ENCODE measurements at places on chromosomes 4 and X.

DNA sequence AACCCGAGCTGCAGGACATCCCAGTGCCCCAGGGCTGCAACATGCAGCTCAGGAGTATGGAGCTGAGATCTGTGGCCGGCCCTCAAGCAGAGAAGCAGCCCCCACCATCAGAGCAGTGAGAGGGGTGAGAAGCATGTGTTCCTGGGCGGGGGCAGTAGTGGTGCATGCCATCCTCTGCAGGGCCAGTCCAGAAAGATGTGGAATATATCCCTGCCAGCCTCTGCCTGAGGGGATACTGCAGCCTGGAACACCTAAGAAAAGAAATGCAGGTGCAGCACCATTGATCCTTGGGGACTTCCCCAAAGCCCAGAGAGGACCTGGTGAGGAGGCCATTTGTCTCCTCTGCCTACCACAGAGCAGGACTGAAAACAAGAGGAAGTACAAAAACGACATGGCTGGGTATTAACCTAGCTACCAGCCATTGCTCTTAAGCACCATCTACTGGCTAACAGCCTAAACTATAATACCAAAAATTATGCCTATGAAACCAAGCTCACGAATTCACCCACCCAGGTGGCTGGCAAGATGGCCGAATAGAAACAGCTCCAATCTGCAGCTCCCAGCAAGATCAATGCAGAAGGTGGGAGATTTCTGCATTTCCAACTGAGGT is 158.8 kb downstream of the ADGRA3 start:
- no peak for DNase-seq

GRCh38 chr4:78800965-78801364 is 24.8 kb downstream of the BMP2K start:
- DNase-seq, result no peak

- no peak for DNase-seq
Measured at GRCh38 chr4:109675181-109675580, 28.1 kb downstream of the CASP6 start.

GRCh38 chrX:1453395-1453783 is 680 bp upstream of the ASMTL start:
- DNase-seq, result no peak

GRCh38 chr4:119068529-119068962 is 67.1 kb upstream of the MYOZ2 start:
- DNase-seq, result no peak

DNA sequence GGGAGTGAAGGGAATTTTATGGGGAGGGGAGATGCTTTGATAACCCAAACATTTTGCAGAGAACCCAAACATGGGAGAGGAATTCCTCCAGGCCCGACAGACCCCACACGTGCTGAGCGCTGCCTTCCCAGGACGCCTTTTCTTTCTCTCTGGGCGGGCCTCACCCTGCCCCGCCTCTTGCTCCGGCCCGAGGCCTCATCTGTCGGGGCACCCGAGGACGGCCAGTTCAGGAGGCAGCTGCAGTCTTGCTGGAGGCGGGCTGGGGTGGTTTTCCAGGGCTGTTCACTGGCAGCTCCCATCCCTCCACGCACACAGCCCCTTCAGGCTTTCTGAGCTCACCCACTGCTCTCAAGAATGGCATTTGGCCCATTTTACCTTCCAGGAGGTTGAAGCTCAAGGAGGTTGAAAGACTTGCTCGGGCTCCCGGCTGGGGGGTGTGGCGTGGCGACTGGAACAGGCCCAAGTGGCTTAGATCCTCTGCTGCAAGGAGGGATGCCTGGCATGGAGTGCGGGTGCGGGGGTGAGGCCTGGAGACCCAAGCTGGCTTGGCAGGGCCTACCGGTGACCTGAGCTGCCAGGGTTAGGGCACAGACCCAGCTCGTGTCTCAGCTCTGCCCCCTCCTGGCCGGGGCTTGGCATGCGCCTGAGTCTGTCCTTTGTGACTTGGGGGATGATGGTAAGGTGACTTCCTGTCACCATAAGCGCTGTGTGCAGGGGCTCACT is 99.2 kb downstream of the PSAPL1 start:
- peak; percentile 70 for DNase-seq

DNA sequence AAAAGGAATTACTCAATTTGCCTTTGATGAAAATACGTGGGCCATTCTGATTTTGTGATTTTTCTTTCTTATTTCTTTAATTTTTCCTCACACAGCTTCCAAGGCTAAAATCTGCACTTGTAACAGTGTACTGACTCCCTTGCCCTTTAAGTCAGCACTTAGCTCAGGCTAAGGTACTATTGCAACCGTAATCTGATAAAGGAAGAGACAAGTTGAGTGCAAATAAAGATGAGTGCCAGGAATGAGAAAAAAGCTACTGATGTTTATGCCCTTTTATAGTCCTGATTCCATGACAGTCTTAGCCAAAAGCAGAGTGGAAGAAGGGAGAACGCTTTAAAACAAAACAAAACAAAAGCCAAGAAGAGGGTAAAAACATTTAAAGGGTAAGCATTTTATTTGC is 6.0 kb downstream of the DMD start:
- DNase-seq, result no peak

DNA sequence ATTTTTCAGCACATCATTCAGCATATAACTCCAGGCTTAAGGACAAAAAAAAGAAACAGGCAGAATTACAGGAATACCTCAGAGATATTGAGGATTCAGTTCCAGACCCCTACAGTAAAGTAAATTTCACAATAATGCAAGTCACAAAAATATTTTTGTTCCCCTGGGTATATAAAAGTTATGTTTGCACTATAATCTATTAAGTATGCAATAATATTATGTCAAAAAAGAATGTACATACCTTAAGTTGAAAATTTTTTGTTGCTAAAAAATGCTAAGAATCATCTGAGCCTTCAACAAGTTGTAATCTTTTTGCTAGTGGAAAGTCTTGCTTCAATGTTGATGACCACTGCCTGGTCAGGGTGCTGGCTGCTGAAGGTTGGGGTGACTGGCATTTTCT is 2532.5 kb downstream of the ARAP2 start:
- DNase-seq, result no peak

DNA sequence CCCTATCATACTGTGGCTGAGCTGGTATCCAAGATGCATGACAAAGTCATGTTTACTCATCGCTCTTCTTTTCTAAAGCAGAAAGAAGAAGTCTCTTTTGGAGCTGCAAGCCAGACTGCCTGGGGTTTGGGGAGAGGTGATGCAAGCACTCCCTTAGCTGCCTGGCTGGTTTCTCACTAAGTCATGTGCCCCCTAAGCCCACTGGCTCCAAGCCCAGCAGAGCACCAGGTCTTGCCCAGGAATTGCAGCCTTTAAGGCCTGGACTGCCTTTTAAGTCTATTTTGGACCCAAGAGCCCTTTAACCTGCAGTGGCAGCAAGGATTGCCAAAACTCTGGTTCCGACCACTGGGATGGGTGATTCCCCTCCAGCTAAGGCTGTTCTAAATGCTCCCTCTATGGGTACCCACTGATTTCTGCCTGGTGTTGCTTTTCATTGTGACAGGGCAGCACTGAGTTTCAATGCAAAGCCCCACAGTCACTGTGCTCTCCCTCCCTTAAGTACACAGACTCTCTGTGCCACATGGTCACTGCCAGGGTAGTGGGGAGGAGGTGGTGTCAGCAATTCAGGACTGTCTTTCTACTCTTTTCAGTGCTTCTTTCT is 548.6 kb downstream of the TLL1 start:
- no peak for DNase-seq

- no peak for DNase-seq
Measured at GRCh38 chrX:4668802-4669536, 955.5 kb upstream of the PRKX start.

- DNase-seq, result no peak
Measured at GRCh38 chr4:53713296-53713695, 122.0 kb upstream of the LNX1 start.

GRCh38 chr4:133720001-133720400 is 481.6 kb downstream of the PABPC4L start:
- DNase-seq, result no peak

DNA sequence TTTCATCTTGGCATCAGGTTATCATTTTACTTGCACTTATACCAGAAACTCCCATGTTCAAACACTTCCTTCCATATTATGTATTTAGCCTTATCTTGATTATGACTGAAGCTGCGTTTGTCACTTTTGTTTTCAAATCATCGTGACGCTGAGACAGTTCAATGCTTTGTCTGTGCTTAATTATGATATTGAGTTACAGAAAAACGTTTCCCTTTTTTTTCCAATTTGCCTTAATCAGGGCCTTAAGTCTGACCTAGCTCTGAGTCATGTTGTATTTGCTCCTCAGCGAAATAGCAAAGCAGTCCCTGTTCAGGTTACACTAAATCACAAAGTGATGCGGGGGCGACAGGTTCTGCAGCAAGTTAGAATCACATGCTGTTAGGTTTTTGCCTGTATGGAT is 254.7 kb downstream of the AFF2 start:
- DNase-seq, result no peak

- no peak for DNase-seq
Measured at GRCh38 chrX:118507766-118508165, 12.2 kb downstream of the DOCK11 start.

GRCh38 chrX:56783450-56783831 is 54.4 kb downstream of the NBDY start:
- no peak for DNase-seq

DNA sequence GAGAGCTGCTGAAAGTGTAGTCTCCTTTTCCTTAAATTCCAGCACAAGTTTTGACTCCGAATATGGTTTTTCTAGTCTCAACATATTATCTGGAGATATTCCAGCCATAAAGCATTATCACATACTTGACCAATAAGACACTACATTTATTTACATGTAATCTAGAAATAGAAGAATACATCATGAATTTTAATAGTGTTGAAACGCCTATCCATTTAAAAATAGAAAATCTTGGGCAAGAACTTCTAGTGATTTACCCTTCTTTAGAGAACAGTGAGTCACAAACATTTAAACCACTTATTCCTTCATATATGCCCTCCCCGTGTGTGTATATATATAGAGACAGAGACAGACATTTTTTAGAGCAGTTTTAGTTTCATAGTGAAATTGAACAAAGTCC is 161.5 kb downstream of the SOWAHB start:
- DNase-seq, result no peak

DNA sequence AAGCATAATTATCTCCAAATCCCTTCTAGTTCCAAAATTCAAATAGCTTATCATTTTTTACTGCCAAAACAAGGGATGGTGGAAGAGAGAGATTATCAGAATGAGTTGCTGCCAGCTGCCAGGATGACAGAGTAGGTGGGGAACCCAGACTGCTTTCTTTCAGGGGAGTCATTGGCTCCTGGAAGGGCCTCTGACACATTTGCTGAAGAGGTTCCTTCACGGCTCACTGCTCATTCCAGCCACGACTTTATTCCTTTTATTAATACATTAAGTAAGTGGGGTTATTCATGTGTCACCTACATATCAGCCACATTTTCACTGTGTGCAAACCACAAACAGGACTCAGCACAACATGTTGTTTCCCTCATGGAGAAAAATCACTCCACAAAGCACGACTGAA is 12.7 kb upstream of the SMIM43 start:
- DNase-seq, result no peak

Measured in iPS DF 6.9 (cell line).